ENCODE measurements at places on chromosomes 4 and X.

GRCh38 chrX:119755981-119756533 lies 2.3 kb upstream of the SOWAHD start:
- no peak for DNase-seq

DNA sequence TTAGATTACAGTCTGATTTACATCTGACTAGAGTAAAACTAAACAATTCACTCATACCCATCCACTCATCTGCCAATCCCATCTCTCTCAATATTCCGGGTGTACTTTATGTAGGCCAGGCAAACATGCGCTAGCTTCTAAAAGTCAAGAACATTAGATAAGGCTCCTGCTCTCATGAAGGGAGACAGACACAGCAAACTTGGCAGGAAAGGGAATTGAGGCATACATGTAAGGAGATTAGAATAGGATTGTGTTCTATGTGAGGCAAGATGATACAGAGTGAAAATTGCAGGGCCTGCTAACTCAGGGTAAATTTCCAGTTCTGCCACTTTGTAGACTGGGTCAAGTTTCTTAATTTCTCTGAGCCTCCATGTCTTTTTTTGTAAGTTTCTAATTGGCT lies 135.8 kb downstream of the CDS1 start:
- DNase-seq: no peak

- DNase-seq: no peak
Measured at GRCh38 chr4:62133977-62134376, 933.9 kb downstream of the ADGRL3 start.

GRCh38 chr4:53012738-53013137 lies 150.6 kb downstream of the RASL11B start:
- DNase-seq: peak; percentile 27

- no peak for DNase-seq
Measured at GRCh38 chr4:172392741-172393140, 579.5 kb downstream of the GALNTL6 start.

DNA sequence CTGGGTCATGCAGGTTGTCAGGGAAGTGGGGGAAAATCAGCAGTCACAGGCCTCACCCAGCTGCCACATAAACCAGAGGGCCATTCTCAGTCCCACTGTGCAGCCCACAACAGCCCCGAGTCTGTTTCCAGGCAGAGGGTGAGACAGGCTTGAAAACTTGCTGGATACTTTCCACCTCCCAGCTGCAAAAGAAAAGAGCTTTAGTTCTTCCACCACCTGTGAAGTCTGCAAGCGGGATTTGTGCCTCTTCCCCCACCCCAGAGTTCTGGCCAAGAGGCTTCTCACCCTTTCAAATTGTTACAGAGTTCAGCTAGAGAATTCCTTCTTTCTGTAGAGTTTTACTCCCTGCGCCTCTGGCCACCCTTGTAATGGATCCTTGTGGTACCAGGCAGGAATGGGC lies 115.5 kb upstream of the ZDHHC15 start:
- no peak for DNase-seq

DNA sequence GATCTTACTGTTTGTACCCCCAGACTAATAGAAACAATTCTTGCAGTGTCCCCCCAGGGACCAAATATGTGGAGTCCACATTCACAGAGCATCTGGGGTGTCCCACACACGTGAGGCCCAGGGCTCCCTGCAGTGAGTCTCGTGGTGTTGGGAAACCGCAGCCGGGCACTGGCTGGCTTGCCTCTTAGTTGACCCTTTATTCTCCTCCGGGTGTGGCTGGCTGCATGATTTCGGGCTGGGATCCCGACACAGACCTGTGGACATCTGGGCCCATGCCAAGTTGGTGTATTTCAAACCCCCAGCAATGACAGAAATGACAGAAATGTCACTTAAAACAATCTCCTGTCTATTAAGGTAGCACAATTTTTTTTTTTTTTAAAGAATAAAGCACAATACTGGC lies 15.6 kb upstream of the CLDN24 start:
- DNase-seq: no peak

DNA sequence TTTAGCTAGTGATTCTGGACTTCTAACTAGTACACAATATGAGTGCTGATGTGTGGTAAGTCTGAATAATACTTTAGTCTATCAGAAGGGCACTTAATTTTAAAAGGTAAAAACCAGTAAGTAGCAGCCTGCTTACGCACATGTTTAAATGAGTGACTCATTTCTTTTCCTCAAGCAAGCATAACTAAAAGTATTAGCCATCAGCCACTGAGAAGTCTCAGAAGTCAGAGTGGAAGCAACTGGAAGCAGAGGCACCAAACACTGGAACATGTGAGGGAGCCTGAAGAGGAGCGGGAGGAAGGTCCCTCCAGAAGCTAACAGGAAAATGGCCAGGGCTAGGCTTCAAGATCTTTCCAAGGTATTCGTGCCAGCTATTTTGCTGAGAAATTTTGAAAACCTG lies 257.7 kb downstream of the RAPGEF2 start:
- peak; percentile 56 for DNase-seq

GRCh38 chrX:109389917-109390316 lies 92.0 kb downstream of the GUCY2F start:
- DNase-seq: no peak

- no peak for DNase-seq
Measured at GRCh38 chr4:38591617-38592337, 72.2 kb upstream of the KLF3 start.

DNA sequence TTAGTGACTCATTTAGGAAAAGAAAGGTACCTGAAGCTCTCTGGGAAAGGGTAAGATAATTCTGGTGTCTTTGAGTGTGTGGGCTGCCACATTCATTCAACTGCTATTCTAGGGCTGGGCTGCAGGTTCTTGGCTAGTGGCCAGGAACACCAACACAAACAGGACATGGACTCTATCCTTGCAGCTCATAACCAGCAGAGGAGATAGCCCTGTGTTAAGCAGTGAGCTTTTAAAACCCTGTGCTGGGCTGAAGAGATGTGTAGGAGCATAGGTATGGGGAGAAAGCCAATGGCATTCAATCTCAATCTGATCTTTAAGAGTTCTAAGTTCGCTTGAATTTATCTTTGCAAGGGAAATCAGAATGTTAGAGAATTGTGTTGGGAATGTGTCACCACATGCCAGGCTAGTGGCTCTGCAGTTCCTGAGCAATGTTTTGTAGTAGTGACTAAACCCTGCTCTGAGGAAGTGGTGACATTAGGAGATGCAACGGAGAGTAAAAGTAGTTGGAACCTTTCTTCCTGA lies 39.2 kb downstream of the SGMS2 start:
- no peak for DNase-seq

GRCh38 chr4:186653969-186654368 lies 69.7 kb downstream of the FAT1 start:
- DNase-seq: no peak

GRCh38 chr4:8552024-8552423 lies 28.2 kb upstream of the GPR78 start:
- DNase-seq: no peak

- no peak for DNase-seq
Measured at GRCh38 chr4:7411491-7411890, 23.2 kb downstream of the PSAPL1 start.

DNA sequence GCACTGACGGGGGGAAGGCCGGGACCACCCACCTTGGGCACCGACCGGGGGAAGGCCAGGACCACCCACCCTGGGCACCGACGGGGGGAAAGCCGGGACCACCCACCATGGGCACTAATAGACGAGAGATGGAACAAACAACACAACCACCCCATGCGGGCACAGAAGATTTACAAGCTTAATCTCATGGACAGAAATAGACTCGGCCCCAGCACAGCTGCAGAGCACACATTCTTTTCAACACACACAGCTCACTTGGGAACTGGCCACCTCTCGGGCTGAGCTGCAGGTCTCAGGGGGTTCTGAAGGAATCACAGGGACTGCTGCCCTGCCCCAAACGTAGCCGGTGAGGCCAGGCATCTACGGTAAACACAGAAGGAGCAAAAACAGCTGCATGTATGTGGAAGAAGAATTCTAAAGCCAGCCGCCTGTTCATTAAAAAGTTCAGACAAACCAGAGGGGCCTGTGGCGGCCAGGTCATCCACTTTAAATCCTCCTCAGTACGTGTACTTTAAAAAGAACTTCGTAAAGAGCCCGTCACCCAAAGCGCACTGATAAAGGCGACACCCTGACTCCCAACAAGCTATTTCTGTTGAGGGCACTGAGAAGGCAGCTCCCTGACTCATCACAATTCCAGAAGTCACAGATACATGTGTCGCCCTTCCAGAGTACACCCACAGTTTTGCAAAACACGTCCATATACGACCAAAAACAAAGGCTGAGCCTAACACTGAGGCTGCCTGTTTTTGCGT lies 17.7 kb downstream of the PPP2R3B start:
- DNase-seq: no peak

DNA sequence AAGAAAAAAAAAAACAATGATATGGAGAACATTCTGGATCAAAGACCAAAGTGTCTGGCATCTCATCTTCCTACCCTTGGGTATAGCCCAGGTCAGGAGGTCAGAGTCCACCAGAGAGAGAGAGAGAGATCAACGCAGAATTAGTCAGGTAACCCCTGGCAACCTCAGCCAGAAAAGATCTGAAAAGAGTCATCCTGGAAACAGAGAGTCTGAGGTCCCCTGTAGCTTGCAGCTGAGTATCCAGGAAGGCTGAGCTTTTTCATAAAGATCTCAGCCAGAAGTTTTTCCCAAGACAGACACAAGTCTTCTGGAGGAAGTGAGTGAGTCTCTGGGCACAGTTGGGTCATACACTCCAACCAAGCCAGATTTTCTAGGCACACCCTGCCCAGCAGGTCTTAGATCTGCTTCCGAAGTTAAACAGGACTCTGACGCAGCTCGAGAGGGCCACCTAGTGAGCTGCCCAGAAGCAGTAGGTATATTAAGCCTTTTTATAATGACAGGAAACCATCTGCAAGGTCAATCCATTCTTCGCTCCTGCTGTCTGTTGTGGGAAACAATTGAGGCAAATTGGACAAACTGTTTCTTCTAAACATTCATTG lies 35.7 kb downstream of the ACE2 start:
- peak; percentile 31 for DNase-seq

DNA sequence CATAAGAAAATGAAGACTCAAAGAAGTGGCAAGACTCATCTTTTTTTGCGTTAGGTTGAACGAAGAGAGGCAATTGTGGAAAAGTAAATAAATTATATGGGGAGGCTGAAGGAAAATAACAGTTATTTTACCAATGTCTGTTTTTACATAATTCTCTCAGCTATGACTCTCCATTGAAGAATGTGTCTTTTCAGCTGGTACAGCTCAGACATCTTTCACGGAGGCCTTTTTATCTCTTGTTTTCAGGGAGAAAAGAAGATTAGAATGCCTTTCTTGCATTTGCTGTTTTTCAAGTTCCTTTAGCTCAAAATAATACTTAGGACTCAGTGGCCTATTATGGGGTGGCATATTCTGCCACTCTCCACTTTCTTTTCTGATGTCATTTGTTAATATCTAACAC lies 153.0 kb downstream of the ADAM29 start:
- DNase-seq: no peak

- DNase-seq: no peak
Measured at GRCh38 chr4:3465698-3466671, 2.9 kb downstream of the DOK7 start.

- DNase-seq: no peak
Measured at GRCh38 chr4:56424697-56425514, 10.5 kb downstream of the PPAT start.

- DNase-seq: no peak
Measured at GRCh38 chrX:2266445-2267349, 234.1 kb downstream of the DHRSX start.

DNA sequence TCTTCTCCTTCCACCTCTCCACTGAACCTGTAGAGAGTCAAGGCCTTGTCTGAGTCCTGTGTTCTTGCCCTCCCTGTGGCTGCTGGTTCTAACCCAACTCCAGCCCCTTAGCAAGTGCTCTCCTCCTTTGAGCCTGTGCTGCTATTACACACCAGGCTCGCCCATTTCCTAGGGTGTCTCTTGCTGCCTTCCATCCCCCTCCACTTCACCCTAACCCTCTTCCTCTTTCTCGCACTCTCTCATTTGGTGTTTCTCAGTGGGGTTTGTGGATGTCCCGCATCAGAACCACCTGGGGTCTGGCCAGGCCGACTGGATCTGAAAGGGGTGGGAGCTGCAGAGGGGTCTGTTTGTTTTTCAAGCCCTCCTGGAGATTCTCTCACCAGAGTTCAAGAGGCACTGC lies 156.7 kb downstream of the SPRY1 start:
- DNase-seq: no peak

DNA sequence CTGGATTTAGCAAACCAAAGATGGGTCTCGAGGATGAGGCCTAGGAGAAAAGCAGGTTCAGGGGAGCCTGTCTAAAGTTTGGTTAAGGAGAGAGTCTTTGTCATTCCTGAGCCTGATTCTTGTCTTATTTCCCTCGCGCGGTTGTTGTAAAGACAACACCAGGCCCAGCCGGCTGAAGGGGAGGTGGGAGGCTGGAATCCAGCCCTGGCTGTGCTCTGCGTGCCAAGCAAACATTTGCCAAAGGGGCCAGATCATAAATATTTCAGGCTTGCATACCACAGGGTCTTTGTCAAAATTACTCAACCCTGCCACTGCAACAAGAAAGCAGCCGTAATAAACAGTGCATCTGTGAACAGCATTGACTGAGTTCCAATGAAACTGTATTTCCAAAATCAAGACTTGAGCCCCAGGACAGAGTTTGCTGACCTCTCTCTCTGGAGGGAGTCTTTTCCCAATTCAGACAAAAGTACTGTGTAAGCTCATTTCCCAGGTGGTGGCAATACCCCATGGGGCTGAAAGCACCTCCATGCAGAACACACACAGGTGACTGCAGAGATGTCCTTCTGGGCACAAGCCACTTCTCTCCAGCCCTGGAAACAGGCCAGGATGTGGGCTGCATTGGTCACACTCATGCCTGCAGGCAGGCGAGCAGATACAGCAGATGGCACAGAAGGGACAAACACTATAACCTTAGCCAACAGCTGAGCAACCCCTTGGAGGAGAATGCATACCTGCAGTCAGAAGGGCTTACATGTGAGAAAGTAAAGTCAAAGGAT lies 320.3 kb downstream of the STK32B start:
- DNase-seq: peak; percentile 83

- DNase-seq: no peak
Measured at GRCh38 chr4:98939438-98939837, 10.5 kb upstream of the EIF4E start.

GRCh38 chr4:137530176-137530575 lies 2.1 kb downstream of the PCDH18 start:
- DNase-seq: no peak

GRCh38 chr4:38082424-38083385 lies 122.5 kb downstream of the PTTG2 start:
- peak; percentile 24 for DNase-seq

GRCh38 chrX:96433409-96434077 lies 251.1 kb upstream of the DIAPH2 start:
- no peak for DNase-seq

GRCh38 chr4:158670975-158671664 lies 567 bp downstream of the C4orf46 start:
- DNase-seq: peak; percentile 42

- DNase-seq: no peak
Measured at GRCh38 chrX:15373976-15374375, 10.2 kb downstream of the VEGFD start.

GRCh38 chr4:115489279-115489678 lies 375.9 kb upstream of the NDST4 start:
- DNase-seq: no peak

DNA sequence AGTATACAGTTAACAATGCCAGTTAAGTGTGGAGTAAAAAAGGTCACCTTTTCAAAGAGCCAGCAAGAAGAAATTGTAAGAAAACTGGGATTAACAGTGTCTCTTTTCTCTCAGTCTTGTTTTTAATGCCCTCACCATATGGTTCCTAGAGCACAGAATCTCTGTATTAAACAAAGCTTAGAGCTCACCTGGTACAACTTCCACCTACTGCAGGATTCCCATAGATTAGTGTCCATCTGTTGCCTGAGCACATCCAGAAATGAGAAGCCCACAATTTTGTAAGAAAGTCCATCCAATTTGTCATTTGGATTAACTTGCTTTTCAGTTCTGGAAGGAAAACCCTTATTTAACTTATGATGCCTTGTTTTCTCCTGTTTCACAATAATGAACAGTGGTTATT lies 1037.1 kb downstream of the STPG2 start:
- DNase-seq: no peak
